ENCODE measurements at places on chromosomes 3 and 15. TPM values are rescaled to one million over a fixed set of nuclear protein-coding genes. Genes with fewer than 3 reads are reported as not detected.

DNA sequence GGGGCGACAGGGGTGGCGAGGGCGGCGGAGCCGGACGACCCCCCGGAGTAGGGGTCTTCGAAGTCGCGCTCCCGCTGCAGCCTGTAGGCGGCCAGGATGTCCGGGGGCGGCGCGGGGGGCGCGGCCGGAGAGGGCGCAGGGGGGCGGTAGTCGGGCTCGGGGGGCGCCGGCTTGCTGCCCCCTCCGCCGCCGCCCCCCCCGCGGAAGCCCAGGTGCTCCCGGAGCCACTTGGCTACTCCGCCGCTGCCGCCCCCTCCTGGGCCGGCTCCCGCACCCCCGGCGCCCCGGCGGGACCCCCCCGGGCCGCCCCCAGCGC is 230 bp downstream of the SHF start:
- H3K4me3 ChIP-seq = peak overlapping the region; percentile 68
- H3K36me3 ChIP-seq = no peaks in the 10 kb centered on the region
- H3K27ac ChIP-seq = no peak overlapping the region
- H3K27me3 ChIP-seq = peaks cover 2% of the 10 kb centered on the region
- H3K4me1 ChIP-seq = peaks cover 6% of the 10 kb centered on the region

RASGRF1 gene
- not detected for total RNA-seq

GRCh38 chr15:82936966-82937711 is 15.4 kb downstream of the HOMER2 start:
- no peak overlapping the region for H3K27ac ChIP-seq
- no peaks in the 10 kb centered on the region for H3K27me3 ChIP-seq
- no peaks in the 10 kb centered on the region for H3K4me1 ChIP-seq
- no peaks in the 10 kb centered on the region for H3K36me3 ChIP-seq

GRCh38 chr3:123948449-123948848 is 12.6 kb downstream of the CCDC14 start:
- H3K4me1 ChIP-seq = no peaks in the 10 kb centered on the region
- no peaks in the 10 kb centered on the region for H3K27me3 ChIP-seq
- H3K4me3 ChIP-seq = no peak overlapping the region
- no peak for DNase-seq

PPARG gene
- 1.5 TPM for total RNA-seq

DNA sequence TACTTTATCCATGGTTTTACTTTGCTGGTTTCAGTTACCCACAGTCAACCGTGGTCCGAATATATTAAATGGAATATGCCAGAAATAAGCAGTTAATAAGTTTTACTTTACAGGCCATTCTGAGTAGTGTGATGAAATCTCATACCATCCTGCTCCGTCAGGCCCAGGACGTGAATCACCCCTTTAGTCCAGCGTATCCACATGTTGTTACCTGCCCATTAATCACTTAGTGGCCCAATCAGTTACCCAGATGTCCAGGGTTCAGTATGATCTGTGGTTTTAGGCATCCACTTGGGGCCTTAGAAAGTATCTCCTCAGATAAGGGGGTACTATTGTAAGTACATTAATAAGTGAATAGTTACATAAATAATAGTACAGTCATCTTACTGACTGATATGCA is 88.0 kb downstream of the TTBK2 start:
- peak; percentile 7 for DNase-seq
- H3K4me1 ChIP-seq = peaks cover 2% of the 10 kb centered on the region
- no peaks in the 10 kb centered on the region for H3K27me3 ChIP-seq
- H3K36me3 ChIP-seq = no peaks in the 10 kb centered on the region
- no peak overlapping the region for H3K27ac ChIP-seq

GOLGA6A gene
- total RNA-seq = not detected

GRCh38 chr3:7897655-7898054 is 604.0 kb upstream of the LMCD1 start:
- no peaks in the 10 kb centered on the region for H3K36me3 ChIP-seq
- no peaks in the 10 kb centered on the region for H3K4me1 ChIP-seq
- no peak overlapping the region for H3K4me3 ChIP-seq
- H3K27ac ChIP-seq = no peak overlapping the region

- no peaks in the 10 kb centered on the region for H3K27me3 ChIP-seq
- H3K4me1 ChIP-seq = peaks cover 8% of the 10 kb centered on the region
- no peaks in the 10 kb centered on the region for H3K36me3 ChIP-seq
- H3K4me3 ChIP-seq = no peak overlapping the region
- H3K27ac ChIP-seq = no peak overlapping the region
These were observed 82.0 kb downstream of the GPR156 start for GRCh38 chr3:120203016-120203415.

KIF7 gene
- 11.3 TPM for total RNA-seq

GRCh38 chr3:109888026-109888425 is 550.7 kb upstream of the DPPA4 start:
- H3K27me3 ChIP-seq = no peaks in the 10 kb centered on the region
- H3K4me3 ChIP-seq = no peak overlapping the region
- no peaks in the 10 kb centered on the region for H3K36me3 ChIP-seq
- H3K27ac ChIP-seq = no peak overlapping the region
- DNase-seq = no peak

All from endothelial cell of umbilical vein (primary cell).